ENCODE measurements at places on chromosomes 6 and 20.

- no peak for DNase-seq
Observed at GRCh38 chr20:16415071-16416053, 157.9 kb downstream of the KIF16B start.

- no peak for DNase-seq
Observed at GRCh38 chr6:122677406-122677805, 67.2 kb downstream of the PKIB start.

DNA sequence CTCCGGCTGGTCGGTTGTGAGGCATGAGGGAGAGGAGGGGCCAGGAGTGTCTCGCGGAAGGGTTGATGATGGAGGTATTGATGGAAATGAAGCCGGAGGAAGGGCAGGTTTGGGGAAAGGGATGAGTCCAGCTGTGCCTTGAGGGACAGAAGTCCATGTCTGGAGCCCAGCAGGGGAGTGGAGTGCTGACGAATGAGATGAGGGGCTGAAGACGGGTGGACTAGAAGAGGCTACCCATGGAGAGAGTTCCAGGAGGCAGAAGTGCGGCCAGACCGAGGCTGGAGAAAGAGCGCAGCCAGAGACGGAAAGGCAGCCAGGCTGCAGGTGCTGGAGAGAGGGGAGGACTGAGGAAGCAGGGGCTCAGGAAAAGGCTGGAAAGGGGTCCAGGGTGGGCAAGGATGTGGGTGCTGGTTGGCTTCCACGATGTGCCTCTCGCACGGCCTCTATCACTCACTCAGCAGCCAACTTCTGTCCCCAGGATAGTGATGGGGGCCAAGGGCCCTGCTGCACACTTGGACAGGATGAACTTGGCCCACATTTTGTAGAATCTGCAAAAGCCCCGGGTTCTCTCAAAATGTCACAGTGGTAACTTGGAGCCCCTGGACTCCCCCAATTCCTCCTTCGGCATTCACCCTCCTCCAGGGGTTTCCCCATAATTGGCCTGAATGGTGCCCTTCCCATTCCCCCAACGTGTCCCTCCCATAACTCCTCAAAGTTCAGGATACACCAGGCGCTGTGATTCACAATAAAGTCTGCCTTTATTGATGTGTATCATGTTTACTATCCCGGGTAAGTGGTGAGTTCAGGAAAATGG, 627 bp upstream of the EIF6 start:
- no peak for DNase-seq

DNA sequence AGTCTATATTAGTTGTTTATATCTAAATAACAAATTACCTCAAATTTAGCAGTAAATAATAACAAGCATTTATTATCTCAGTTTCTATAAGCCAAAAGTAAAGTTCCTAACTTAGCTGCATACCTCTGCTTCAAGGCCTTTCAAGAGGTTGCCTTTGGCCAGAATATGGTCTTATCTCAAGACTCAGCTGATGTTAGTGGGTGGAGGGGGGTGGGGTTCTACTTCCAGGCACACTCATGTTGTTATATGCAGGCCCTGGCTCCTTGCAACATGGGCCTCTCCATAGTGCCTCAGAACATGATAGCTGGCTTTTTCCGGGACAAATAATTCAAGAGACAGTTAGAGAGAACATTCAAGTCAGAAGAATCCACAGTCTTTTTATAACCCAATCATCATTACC, 266.0 kb downstream of the ADGRB3 start:
- DNase-seq: no peak

DNA sequence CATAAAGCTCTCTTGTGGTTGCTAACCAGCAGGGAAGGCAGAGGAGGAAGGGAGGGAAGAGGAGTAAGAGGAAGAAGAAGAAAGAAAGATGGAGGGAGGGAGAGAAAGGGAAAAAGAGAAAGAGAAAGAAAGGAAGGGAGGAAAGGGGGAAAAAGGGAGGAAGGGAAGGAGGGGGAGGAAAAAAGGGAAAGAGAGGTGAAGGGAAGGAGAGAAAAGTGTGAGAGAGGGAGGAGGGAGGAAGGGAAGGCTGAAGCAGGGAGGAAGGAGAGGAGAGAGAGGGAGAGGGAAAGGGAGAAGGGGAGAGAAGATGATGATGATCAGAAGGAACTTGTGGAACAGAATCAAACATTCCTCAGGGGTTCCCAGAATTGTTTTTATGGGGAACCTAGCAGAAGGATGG, 57.5 kb upstream of the TOX2 start:
- no peak for DNase-seq

GRCh38 chr6:116797585-116797984, 31.3 kb downstream of the GPRC6A start:
- no peak for DNase-seq

DNA sequence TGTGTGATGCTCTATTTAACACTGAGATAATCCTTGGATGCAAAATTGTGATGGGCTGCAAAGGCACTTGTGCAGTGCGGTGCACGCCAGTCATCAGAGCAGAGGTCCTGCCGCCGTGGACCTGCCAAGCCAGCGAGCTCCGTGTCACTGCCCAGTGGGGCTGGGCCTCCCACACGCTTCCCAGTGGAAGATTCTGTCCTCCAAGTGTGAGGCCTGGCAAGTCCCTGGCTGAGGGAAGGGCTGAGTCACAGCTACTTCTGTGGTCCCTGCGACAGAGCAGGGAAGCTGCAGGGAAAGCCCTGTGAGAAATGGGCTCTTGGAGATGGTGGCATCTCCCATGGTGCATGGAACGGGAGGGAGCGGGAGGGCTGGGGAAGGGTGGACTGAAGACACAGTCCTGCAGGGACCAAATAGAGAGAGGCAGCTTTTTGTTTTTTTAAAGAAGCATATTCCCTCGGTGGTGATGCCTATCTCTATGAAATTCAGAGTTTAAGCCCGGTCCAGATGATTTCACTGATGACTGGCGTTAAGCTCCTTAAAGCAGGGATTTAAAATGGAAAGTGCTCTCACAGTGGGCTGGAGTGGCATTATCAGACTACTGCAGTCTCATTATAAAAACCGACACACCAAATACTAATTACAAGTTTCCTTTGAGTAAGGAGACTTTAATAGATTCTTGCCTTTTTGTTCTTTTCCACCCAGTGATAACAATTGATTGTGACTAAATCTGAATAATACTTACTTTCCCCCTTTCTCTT, 413.7 kb downstream of the QKI start:
- DNase-seq: no peak

DNA sequence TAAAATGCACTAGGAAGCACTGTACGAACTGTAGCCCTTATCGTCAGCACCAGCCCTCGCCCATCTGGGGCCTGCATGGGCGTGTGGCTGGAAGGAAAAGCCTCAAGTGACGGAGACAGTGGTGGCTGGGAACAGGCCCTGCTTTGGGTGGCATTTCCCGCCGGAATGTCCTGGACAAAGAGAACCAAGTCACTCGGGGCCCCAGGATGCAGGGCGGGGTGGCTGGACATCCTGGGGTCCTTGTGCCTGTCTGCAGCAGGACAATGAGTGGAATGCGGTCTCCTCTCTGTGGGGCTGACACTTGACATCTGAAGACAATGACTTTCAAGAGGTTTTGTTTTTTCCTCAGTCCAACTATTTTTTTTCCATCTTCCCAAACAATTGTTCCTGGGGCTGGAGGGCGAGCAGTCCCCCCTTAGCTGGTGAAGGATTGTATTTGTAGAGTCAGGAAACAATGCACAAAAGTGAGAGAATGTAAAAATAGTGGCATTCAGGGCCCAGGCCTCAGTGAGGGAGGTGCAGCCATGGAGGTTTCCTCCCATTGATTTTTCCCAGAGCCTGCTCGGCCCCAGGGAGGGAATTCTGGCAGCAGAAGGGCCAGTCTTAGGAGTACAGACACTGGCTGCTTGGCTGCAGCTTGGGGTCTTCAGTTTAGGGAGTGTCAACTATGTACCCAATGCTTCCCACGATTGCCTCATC, 64.4 kb downstream of the PREX1 start:
- DNase-seq: no peak

Data from activated T-cell treated with anti-CD3 and anti-CD28 coated beads, Interleukin-2, amount 50 U/mL, for 72 hours (primary cell).